M059J (cell line): ENCODE measurements at places on chromosomes 6 and 20. TPM values are rescaled to one million over a fixed set of nuclear protein-coding genes. Genes with fewer than 3 reads are reported as not detected.
A peak's percentile ranks its signal among the peaks of the same experiment; 100 is the strongest.

DNA sequence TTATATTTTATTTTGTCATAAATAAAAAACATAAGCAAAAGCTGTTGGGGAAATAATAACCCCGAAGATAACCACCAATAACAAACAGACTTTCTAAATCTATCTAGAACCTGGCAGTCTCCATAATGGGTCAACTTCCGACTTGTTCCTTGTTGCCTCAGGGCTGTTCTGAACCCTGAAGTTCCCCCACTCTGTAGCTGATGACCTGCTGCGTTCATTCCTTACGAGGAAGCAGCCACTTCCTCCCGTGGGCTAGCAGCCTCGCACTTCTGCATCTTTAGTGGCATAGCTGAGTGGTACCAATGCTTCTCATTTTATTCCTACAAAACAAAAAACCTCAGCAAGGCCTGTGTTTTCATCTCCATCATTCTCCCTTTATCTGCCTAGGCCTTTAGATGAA, 103.0 kb downstream of the PLEKHG1 start:
- DNase-seq, result no peak

The PPIL1 gene
- total RNA-seq, result 73.4 and 84.3 TPM in 2 replicates

GRCh38 chr6:35064757-35065440, 76.2 kb downstream of the TCP11 start:
- no peak for DNase-seq

DNA sequence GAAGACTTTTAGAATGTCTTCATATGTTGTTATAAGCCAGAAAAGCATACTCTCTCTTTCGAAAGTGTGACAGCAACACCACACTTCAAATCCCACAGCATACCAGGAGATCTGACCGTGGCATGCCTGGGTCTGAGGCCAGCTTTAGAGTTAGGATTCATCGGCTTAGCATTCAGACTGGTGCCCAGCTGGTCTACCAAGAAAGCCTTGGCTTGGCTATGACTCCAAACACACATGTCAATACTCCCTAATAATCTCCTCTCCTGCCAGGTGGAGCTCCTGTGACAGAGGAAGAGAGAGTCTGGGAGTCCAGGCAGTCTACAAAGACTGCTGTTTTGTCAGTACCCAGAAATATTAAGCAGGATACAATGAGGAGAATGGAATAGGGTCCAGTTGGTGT, 77.1 kb upstream of the MAN1A1 start:
- DNase-seq, result no peak

DNA sequence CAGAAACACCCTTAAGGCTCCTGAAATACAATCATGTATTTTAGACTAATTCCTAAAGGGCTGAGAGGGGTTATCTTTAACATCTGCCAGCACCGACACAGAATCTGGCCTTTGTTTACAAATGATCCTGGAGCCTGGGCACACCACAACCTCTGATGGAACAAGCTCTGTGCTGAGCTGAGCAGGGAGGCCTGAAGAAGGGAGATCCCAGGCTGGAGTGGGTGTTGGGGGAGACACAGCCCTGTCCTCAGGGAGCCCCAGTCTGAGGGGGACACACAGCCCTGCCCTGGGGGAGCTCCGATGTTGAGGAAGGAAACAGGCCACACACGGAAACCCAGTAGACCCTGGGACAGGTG, 130.5 kb downstream of the VEGFA start:
- no peak for DNase-seq

DNA sequence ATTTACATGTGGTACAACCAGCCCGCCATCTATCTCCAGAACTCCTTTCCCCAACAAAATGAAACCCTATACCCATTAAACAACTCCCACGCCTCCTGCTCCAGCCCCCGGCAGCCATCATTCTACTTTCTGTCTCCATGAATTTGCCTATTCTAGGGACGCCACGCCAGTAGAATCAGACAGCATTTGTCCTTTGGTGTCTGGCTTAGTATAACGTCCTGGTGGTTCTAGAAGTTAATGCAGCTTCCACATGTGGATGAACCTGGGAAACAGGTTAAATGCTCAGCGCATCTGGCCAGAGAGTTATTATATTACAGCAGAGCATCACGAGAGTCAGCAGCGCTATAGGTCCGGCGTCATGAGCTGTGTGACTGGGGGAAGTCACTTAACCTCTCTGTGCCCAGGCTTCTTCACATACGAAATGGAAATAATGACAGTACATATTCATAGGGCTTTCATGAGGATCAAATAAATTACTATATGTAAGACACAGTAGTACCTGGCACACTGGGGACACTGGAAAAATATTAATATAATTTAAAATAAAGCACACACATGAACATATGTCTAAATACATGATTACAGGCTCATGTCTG, 178.7 kb upstream of the TAB2 start:
- DNase-seq, result no peak

The PRSS35 gene
- total RNA-seq, result 0.25 and 0.49 TPM in 2 replicates

GRCh38 chr20:53782612-53783246, 189.1 kb upstream of the ZNF217 start:
- no peak for DNase-seq

DNA sequence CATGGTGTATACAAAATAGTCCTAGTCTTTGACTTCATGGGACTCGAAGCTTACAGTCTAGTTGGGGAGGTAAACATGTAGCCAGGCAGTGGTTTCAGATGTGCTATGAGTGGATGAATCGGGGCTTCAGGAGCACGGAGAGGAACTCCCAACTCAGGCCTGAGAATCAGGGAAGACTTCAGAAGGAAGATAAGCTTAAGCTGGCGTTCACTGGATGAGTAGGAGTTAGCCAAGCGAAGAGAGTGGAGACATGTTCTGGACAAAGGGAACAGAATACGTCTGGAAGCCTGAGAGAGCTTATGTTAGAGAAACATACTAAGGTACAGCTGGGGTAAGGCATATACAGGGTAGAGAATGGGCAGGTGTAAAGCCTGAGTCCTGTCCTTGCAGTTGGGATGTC, 8.8 kb downstream of the CARMIL1 start:
- no peak for DNase-seq

- DNase-seq, result peak; percentile 31
Measured at GRCh38 chr6:37289931-37290330, 32.0 kb upstream of the TMEM217 start.
